Activated T-helper 2 cell treated with anti-CD3 and anti-CD28 coated beads, Interferon-gamma antibody, Interleukin-2, Interleukin-4, amounts not matched to agents 10 μg/mL and 5 μg/mL and 100 μg/mL, durations not matched to agents 14 hours and 24 hours and 36 hours (primary cell): ENCODE measurements at places on chromosomes 2 and 18. TPM values are rescaled to one million over a fixed set of nuclear protein-coding genes. Genes with fewer than 3 reads are reported as not detected.

The IL37 gene
- total RNA-seq: not detected in 2 replicates

The MC5R gene
- not detected in 2 replicates for total RNA-seq

The ZEB2 gene
- total RNA-seq: 50.9 and 53.2 TPM in 2 replicates

The CPO gene
- total RNA-seq: not detected in 2 replicates

The MARCHF7 gene
- 80.0 and 83.1 TPM in 2 replicates for total RNA-seq

The INPP5D gene
- 58.5 and 62.3 TPM in 2 replicates for total RNA-seq

The ABCG5 gene
- total RNA-seq: 0.14 TPM in 2 replicates
